GM12892 (cell line): ENCODE measurements at places on chromosomes 2 and 18.
A peak's percentile ranks its signal among the peaks of the same experiment; 100 is the strongest.

GRCh38 chr18:70037431-70038061 is 89.9 kb upstream of the CD226 start:
- DNase-seq, result no peak

GRCh38 chr2:231687133-231687852 is 21.0 kb upstream of the PTMA start:
- peak; percentile 83 for DNase-seq

DNA sequence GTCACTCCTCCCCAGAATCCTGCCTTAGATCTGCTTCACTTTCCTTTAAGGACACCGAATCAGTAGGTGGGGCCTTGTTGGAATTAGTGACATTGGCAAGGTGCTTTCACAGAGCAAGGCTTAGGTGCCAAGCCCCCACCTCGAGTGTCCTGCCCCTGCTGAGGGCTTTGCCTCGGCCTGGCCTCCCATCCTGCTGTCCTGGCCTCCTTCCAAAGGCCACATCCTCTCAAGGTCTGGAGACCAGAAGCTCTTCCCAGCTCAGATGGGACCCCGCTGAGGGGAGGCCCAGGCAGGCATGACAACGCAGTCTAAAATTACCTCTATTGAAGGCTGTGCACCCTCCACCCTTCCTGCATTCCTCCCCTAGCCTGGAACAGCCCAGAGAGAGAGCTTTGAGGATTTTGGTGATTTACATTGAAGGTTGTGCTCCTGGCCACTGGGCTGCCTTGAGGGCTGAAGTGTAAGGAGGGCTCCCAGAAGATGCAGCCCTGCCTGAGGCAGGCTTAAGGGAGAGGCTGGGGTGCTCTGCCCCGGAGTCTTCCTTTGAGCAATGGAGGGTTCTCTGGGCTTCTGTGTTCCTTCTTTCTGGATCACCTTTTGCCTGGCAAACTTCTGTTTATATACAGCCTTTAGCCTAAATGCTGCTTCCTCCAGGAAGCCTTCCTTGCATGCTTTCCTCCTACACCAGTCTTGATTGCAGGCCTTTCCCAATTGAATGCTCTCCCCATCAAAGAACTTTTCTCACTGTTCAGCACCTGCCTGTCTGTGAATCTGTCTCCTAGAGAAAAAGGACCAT is 154.4 kb downstream of the DDX1 start:
- DNase-seq, result no peak

DNA sequence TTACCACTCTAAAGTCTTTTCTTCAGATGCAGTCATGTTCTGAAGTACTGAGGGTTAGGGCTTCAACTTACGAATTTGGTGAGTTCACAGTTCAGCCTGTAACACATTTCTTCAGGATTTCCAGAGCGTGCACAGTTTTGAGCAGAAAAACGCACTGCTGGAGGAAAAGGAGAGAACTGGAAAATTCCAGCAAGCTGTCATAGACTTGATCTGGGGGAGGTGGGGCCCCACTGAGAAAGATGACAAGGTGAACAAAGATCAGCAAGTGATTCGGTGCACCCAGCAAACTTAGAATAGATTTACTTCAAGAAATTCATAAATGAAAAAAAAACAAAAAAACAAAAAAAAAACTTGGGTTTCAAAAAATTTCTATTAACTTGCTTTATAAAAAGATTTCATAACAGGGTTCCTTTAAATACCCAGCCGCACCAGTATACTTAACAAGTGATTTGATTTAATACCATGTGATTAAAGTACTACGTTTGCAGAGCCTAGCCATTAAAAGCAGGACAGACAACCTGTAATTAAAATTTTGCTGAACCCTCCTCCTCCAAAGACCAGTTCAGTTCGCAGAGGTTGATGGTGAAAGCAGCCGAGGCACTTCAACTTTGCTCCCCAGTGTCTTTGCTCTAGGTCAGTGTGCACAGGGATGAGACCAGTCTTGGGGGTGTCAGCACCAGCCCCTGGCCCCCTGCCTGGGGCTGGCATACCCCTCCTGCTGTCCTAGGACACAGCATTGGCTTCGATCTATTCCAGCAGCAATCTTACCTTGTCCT is 30.5 kb downstream of the CTIF start:
- no peak for DNase-seq

DNA sequence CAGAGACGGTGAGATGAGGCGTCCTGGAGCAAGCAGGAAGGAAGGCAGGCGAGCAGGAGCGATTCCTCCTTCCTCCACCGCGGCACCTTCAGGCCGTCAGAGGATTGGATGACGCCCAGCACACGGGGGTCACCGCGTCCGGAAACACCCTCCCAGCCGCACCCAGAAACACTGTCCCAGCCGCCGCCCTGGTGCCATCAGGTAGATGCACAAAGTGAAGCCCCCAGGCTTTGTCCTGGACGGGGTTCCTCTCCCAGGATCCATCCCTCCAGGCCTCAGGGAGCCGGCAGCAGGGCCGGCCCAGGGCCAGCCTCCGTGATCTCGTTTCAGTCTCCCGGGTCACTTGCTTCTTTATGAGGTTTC is 31.5 kb downstream of the RTP5 start:
- DNase-seq, result no peak

- DNase-seq, result no peak
Measured at GRCh38 chr2:160073284-160073888, 11.0 kb upstream of the PLA2R1 start.
